Stimulated activated CD4-positive, alpha-beta T cell treated with anti-CD3 and anti-CD28 coated beads, TNF-alpha, amount 100 ng/mL, for 24 hours (primary cell): ENCODE measurements at places on chromosomes 11 and 22.

GRCh38 chr11:19466314-19466713, 225.6 kb upstream of the E2F8 start:
- no peak for DNase-seq

DNA sequence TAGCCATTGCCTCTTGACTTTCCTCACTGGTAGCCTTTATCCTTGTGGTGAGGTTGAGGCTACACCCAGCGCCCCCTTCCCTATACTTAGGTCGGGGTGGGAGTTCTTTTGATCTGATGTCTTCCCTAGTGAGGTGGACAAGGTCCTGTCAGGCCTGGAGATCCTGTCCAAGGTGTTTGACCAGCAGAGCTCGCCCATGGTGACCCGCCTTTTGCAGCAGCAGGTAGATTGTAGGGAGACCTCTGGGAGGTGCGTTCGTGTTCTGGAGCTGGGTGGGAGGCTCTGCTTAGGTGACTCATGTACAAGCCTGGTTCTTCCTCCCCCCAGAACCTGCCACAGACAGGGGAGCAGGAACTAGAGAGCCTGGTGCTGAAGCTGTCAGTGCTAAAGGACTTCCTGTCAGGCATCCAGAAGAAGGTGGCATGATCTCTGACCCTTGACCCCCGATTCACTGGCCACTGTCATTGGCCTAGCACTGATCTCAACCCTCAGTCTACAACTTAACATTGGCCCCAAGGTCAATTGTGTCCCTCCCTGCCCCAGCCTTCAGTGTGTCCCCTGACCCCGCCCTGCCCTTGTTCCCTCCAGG, 4.9 kb downstream of the INPPL1 start:
- DNase-seq = no peak

DNA sequence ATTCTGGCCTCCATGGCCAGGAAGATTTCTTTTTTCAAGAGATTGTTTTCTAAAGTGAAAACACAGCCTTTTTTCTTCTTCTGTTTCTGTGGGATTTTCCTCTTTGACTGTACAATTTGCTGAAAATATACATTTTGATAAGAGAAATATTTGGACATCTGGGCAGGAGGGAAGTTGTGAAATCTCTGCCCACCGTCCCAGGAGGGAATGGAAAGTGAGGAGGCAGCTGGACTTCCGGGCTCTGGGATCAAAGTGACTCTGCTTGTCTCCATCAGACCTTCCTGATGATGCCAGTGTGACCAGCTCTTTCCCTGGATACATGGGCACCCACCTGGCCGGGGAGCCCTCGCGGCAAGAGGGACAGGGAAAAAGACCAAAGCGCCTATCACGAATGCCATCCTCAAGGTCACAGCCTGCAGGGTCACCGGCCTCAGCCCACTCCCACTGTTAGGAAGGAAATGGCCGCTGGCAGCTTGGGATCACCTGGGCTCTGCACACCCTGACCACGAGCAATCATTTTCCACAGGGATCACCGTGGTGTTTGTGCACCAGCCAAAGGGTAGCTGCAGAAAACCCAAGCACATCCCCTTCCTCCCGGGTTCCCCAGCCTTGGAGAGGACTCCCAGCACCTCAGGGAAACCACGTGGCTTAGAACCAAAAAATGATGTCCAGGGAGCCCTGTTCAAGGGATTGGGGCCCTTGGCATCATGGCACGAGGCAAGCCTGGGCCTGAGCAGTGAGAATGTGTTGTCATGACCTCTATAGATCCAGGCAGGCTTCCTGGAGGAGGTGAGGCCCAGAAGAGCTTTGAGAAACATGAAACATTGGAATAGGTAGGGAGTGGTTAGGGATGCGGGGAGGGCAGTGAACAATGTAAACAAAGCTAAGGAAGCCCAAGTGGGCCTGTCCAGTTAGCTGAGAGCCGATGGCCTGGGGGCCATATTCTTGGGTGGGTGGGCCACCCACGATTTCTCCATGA, 29.1 kb upstream of the CCND1 start:
- DNase-seq = no peak

DNA sequence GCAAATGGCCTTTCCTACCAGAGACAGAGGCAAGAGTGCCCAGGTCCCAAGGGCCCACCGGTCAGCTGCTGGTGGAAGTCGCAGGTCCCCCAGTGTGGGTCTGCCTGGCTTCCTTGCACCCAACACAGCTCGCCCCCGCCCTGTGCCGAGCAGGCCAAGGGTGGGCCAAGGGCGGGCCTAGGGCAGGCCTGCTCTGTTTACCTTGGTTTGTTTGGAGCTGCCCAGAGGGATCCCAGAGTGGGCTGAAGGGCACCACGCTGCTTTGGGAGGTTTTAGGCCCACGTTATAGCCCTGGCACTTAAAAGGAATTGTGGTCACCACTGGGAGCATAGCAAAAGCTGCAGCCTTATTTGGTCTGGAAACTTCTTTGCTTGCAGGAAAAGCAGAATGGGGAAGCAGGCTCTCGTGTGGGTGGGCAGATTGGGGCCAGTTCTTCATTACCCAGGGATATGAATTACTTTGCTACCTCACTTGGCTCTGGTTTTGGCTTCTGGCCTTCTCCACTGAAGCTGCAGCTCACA, 38.0 kb downstream of the MRGPRD start:
- no peak for DNase-seq

DNA sequence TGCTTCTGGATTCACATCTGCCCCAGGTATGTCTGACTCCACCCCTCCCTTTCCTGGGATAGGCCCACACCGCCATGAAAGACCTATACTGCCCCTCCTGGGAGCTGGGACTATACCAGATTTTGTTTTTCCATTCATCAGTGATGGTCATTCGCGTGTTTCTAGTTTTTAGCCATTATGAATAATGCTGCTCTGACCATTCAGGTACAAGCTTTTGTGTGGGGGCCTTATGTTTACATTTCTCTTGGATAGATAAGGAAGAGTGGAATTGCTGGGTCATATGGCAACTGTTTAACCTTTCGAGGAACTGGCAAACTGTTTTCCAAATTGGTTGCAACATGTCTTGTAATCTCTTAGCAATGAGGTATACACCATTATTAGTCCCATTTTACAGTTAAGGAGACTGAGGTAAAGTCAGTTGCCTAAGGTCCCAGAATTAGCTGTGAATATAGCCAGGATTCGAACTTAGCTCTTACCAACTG, 1.2 kb upstream of the TBC1D10A start:
- DNase-seq = no peak

GRCh38 chr11:103929170-103929903, 107.1 kb upstream of the DDI1 start:
- DNase-seq = no peak

GRCh38 chr22:39832627-39833074, 60.9 kb downstream of the ENTHD1 start:
- no peak for DNase-seq

DNA sequence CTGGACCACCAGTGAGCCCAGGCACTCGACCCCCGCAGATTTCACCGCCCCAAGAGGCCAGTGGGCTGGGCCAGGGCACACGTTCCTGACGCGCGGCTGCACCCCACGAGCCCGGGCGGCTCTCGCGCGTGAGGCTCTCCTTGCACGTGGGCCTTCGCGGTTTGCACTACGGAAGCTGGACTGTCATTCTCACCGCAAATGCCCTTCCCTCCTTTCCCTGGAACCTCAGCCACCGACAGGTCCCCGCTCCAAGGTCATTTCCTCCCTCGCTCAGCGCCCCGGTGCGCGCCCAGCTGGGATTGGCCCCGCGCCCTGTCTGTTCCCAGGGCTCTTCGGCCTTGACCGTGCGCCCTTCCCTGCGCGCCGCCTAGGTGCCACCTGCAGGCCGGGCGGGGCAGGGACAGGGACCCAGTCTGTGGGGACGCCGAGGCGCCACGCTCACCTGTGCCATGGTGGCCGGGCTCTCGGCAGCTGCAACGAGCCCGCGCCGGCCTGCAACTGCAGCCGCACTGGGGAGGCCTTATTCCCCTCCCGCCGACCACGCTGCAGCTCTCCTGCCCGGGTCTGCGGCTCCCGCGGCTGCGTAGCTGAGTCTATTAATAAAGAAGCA, 2.1 kb upstream of the CPT1A start:
- DNase-seq = peak; percentile 49

- peak; percentile 5 for DNase-seq
These were observed 33.1 kb upstream of the SMPD1 start for GRCh38 chr11:6357222-6357621.

GRCh38 chr11:45098929-45099328, 47.5 kb upstream of the PRDM11 start:
- no peak for DNase-seq

DNA sequence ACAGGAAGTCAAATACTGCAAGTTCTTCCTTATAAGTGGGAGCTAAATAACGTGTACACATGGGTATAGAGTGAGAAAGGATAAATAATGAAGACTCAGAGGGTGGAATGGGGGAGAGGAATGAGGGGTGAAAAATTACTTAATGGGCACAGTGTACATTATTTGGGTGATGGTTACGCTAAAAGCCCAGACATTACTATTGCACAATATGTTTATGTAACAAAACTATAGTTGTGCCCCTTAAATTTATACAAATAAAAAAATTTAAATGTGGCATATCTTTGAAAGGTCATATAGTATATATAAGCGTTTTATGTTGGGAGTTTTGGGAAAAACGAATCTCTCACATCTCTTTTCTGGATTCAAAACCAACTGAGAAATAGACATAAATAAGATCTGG, 96.1 kb downstream of the KIF18A start:
- DNase-seq = no peak

DNA sequence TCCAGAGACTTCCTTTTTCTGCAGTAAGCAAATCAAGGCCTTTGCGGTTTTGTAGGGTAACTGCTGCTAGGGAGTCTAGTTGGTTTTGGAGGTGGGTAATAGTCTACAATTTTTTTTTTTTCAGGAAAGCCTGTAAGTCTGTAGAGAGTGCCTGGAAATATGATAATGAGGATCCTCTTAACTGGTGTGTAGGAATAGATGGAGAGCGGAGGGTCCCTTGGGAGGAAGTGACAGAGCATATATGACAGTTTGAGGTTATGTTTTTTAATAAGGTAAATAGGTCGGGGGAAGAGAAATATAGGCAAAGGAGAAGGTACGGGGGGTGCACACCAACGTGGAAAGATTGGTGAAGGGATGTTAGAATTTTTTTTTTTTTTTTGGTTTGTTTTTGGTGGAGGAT, 25.9 kb downstream of the ZNF195 start:
- no peak for DNase-seq

- no peak for DNase-seq
These were observed 1255.9 kb downstream of the TBC1D22A start for GRCh38 chr22:48018346-48018745.

DNA sequence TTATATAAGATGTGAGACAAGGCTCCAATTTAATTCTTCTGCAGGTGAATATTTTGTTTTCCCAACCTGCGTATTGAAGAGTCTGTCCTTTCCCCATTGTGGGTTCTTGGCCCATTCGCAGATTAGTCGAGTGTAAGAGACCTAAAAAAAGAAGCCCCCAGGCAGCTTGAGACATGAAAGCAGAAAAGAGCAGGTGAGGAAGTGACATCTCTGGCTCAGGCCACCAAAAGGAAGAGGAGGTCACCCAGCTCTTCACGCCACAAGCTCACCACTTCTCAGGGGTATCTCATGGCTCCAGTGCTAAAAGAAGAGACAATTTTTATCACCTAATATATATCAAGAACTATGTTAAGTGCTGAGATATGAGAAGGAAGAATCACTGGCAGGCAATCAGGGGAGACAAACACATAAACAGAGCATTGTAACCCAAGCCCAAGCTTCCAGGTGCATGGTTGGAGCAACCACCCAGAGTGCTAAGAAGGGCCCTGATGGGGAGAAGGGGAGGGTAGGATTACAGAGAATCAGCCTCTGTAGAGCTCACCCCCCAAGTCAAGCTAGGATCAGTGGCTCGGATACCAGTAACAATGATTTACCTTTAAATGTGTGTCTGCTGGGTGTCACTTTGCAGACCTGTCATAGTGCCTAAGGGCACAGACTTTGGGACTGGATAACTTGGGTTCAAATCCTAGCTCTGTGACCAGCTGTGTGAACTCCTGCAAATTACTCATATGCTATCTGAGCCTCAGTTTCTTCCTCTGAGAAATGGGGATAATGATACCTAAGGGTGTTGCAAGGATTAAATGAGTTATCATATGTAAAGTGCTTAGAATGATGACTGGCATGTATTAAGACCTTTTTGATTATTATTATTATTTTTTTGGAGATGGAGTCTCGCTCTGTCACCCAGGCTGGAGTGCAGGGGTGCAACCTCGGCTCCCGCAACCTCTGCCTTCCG, 39.2 kb downstream of the MCHR1 start:
- DNase-seq = no peak

GRCh38 chr11:6926208-6927029, at the start of gene ZNF215:
ZNF215 (plus strand) TSS chr11:6926426; CDS start chr11:6932273, 5,847 bp downstream.
- peak; percentile 43 for DNase-seq

DNA sequence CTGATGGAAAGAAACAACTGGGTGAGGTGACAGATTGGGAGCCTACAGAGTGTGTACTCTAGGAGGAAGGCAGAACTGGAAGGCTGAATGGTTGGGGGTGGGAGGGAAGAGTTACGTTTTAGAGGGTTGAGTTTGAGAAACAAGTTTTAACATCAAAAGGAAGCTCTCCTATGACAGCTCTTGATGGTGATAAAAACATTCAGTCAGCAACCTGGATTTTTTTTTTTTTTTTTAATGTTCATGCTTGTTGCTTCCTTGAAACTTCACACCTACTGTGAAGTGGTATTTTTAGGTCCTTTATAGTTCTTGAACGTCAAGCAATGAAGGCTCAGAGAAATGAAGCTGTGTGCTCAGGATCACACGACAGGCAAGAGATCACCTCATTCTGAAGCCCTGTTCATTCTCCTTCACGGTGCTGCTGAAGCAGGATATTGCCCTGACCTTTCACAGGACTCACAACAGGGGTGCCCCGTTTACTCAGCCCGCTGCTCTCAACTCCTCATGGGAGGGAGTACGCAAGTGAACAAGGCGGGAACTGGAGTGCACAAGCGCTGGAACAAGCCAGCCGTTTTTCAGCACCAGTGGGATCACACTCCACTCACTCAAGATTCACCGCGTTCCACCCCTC, 1.6 kb upstream of the TMEM109 start:
- no peak for DNase-seq

GRCh38 chr22:22877523-22878210, 9.9 kb upstream of the IGLL5 start:
- peak; percentile 64 for DNase-seq

GRCh38 chr11:119300198-119300964, 16.5 kb downstream of the MCAM start:
- DNase-seq = no peak

- no peak for DNase-seq
These were observed 79.1 kb downstream of the SERGEF start for GRCh38 chr11:17933708-17934107.
